ENCODE measurements at places on chromosomes 7 and 10.

DNA sequence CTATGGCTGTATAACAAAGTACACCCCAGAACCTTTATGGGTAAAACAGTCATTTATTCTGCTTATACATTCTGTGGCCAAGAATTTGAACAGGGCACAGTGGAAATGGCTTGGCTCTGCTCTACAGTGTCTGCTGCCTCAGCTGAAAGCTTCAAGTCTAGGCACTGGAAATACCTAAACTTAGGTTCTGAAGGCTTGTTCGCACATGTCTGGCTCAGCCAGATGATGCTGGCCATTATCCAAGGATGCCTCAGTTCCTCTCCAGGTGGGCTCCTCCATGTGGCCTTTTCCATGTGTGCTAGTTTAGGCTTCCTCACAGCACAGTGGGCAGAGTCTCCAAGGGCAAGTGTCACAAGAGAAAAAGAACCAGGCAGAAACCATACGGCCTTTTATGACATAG is 76.8 kb downstream of the RALA start:
- no peak for DNase-seq

DNA sequence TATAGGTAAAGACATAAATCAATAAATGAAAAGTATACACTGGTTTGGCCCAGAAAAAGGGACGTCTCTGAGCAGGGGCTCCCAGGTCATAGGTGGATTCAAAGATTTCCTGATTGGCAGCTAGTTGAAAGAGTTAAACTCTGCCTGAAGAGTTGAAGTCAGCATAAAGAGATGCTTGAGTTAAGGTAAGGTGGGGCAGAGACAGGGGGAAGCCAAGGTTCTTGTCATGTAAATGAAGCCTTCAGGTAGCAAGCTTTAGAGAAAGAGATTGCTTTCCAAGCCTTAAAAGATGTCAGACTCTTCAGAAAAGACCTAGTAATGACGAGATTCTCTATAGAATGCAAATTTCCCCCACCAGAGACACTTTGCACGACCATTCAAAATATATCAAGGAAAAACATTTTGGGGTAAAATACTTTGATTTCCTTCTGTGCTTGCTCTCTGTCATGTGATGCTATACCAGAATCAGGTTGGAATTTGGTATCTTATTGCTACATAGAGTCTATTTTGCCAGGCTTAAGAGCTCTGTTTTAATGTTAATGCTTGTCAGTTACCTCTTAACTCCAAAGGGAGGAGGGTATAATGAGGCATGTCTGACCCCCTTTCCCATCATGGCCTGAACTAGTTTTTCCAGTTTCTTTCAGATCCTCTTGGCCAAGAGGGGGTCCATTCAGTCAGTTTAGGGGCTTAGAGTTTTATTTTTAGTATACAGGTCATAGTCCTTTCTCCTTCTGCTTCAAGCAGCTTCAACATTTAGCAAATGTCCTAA is 429.6 kb downstream of the ADRA2A start:
- DNase-seq = no peak

DNA sequence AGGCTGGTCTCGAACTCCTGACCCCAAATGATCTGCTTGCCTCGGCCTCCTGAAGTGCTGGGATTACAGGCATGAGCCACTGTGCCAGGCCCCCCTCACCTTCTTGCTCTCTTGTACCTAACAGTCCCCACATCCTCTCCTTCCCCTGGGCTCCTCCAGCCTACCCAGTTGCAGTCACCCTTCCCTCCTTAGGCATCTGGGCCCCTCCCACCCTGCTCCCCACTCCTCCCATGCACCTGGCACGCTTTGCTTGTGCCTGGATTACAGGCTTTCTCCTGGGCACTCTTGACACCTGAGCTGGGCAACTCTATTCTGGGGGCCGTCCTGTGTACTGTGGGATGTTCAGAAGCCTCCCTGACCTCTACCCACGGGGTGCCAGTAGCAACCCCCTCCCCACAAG is 3.0 kb downstream of the CLDN15 start:
- DNase-seq = no peak

- DNase-seq = no peak
Measured at GRCh38 chr10:92547676-92548075, 26.2 kb downstream of the IDE start.

- DNase-seq = no peak
Measured at GRCh38 chr7:133911724-133912123, 215.4 kb upstream of the LRGUK start.

GRCh38 chr7:121531175-121532070 is 135.3 kb upstream of the FAM3C start:
- no peak for DNase-seq

GRCh38 chr7:96074871-96075270 is 247.0 kb downstream of the SLC25A13 start:
- no peak for DNase-seq

GRCh38 chr7:150744041-150744656 is 6.9 kb downstream of the GIMAP5 start:
- DNase-seq = no peak

DNA sequence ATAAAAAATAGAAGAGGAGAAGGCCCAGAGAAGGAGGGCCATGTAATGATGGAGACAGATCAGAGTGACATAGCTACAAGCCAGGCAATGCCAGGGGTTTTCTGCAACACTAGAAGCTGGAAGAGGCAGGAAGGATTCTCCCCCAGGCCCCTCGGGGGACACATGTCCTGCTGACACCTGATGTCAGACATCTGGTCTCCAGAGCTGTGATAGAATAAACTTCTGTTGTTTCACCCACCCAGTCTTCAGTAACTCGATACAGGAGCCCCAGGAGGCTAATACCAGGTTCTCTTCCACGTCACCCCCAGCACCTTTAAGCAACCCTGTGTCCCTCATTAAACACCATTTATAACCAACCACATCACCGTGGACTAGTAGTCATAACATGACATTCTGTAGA is 94.9 kb downstream of the TMEM130 start:
- DNase-seq = no peak

DNA sequence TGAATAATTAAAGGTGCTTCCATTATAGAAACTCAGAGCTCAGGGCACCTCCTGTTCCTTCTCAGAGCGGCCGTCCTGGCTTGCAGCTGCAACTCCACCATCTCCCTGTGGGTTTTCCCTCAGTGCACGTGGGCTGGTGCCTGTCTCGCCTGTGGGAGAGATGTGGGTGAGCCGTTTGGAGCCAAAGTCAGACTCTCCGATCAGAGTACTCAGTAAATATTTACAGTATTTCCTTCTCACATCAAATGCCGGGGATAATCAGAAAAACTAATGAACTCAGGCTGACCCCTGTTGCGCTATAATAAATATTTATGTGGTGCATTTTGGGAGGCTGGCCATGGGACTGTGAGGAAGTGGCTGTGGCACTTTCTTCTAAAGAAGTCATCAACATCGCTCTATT is 155.8 kb upstream of the HABP2 start:
- DNase-seq = no peak

GRCh38 chr7:13725591-13725990 is 263.9 kb downstream of the ETV1 start:
- no peak for DNase-seq

All from memory B cell (primary cell).